CD4-positive, alpha-beta T cell treated with Interleukin-4 for 4 hours (primary cell): ENCODE measurements at places on chromosomes 3 and 15.

- no peak for DNase-seq
These were observed 1588.2 kb downstream of the SI start for GRCh38 chr3:163490119-163490518.

DNA sequence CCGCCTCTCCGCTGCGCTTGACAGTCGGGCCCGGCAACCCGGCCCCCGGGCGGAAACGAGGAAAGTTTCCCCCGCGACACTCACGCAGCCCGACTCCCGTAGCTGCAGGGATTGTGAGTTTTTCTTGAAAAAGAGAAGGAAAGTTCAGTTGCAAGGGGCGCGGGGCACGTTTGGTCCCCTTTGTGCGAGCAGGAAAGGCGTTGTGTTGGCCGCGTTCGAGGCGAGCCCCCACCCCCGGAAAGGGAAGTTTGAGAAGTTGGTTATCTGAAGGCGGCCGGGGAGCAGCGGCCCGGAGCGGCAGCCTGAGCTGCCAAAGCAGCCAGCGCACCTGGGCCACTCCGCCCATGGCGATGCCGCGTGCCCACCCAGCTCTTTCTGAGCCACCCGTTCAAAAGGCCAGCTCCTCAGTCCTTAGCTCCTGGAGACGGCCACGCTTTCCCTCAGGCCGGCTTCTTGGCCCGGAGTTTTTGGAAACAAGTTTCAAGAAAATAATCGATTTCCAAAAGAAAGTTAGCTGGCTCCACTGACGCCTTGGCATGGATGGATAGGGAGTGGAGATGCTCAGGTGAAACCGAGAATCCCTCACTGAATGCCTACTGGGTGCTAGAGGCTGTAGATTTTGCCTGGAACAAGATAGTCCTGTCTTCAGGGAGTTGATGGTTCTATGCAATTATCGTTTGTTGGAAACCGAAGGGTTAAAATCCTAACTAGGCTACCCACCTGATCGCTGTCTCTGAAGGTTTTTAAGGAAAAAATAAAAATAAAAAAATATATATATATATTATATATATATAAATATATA, 832 bp downstream of the TGFBR2 start:
- DNase-seq: peak; percentile 64

GRCh38 chr15:86611417-86612040, 531.9 kb downstream of the AGBL1 start:
- peak; percentile 73 for DNase-seq

DNA sequence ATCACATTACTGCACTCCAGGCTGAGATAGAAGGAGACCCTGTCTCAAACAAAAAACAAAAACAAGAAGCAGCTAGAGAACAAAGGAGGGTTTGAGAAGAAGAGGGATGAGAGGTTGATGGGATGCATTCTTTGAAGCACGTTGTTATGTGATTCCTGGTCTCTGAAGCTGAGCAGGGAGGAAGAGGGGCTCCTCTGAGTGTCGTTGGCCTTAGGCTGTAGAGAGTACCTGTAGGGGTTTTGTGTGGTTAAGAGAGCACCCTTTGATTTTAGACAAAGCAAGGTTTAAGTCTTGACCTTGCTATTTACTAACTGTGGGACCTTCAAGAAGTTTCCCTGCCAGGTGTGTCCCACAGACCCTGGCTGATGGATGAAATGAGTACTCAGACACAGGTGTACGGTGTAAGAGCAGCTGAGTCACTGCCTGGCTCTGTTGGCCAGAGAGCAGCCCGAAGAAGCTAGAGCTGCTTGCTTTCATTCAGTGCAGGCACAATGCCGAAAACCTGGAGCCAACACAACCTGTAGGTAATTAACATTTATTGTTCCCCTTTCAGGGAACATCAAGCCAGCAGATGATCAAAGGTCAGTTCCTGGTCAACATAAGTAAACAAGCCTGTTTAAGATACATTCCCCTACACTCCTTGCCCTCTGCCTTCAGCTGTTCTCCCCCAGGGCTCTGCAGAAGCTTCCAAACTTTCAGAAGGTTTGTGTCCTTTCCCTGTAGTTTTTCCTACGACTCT, 67.2 kb downstream of the LRRK1 start:
- no peak for DNase-seq

GRCh38 chr3:159593927-159594605, 394.6 kb upstream of the IL12A start:
- DNase-seq: no peak

DNA sequence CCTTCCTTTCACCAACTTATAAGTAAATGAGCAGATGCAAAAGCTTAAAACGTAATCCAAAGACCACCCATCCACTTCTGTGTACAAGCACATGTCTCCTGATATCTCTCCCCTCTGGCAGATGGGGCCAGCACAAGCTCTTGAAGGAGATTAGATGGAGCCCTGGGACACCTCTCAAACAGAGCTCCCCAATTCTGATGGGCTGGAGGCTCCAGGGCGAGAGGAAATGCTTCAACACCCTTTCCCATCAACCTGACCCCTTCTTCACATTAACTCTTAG, 73.2 kb downstream of the MB21D2 start:
- no peak for DNase-seq

DNA sequence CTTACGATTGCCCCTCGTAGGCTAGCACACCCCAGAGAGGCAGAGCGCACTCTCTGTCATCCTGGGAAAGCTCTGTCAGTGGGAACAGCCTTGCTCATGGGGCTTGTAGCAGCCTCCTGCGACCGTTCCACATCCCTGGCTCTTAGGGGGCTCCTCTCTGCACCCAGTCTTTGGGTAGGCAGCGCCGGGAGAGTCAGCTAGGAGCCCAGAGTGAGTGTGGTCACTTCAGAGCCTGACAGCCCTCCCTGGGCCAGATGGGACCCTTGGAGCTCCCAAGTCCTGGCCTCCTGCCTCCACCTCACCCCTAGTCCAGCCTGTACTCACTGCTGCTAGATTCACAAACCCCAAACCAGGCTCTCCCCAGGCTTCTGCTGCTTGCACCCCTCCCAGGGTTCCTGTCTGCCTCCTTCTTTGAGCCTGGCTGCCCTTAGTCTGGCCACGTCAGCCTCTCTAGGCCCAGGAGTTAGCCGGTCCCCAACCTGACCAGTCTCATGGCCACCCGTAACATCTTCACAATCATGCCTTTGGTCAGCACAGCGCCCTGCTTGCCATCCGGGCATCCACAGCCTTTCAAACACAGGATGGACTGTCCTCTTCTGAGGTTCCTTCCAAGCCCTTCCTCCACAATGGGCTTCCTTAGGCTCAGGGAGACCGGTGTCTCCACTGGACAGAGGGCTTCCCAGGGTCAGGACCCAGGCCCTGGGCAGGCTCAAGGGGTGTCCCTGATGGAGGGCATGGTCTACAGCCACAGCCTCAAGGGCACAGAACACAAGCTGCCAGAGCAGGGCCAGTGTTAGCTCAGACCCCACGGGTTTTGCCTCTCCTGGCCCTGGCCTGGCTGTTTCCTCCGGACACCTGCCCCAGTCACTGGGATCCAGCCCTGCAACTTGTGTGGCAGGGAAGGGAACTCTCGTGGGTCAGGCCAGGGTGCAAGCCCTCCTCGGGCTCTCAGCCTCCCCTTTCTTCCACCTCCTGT, 4.6 kb downstream of the ACSBG1 start:
- DNase-seq: no peak

- peak; percentile 24 for DNase-seq
These were observed at the start of gene MED12L for GRCh38 chr3:151085227-151085888. Gene MED12L (plus strand): TSS chr3:151085664. CDS start chr3:151086927, 1,263 bp downstream.

DNA sequence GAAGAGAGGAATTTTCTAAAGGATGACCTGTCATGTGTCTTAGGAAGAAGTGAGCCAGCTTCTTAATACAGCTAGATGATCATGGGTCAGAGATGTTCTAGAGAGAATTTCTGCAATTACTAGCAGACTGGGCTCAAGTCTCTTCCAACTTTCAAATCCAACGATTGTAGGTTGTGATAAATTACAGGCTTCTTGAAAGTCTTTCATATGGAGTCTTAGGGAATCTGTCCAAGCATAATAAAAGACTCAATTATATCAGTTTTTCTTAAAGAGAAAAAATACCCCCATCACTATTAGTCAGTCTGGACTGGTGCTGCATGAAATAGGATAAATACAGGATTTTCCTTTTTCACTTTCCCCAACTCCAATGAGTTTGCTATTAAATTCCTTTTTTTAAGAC, 59.1 kb downstream of the DRD3 start:
- DNase-seq: no peak
